ENCODE measurements at places on chromosomes 6 and 20. TPM values are rescaled to one million over a fixed set of nuclear protein-coding genes. Genes with fewer than 3 reads are reported as not detected.
A peak's percentile ranks its signal among the peaks of the same experiment; 100 is the strongest.

The ADGRB3 gene
- total RNA-seq: not detected

GRCh38 chr20:44034965-44035635 lies 120.4 kb downstream of the TOX2 start:
- DNase-seq: no peak

The MMP24 gene
- not detected for total RNA-seq

The PNLDC1 gene
- total RNA-seq: 0.35 TPM

DNA sequence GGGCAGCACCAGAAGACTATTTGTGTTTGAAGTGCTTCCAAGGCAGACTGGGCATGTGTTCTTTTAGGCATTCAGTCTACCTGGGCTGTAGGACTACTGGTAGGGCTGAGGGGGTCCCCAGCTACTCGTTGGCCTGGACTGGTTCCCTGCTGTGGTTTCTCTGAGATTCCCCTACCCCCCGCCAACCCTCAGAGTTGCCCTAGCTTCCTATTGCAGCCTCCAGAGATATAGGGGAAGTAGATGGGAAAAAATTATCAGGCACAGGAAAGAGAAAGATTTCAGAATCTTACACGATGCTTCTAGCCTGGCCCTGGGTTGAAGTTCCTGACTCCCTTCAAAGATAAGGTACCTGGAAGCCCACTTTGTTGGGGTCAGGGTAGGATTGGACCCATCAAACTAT lies 22.5 kb downstream of the BRPF3 start:
- DNase-seq: no peak

The KCNK5 gene
- total RNA-seq: 9.2 TPM

DNA sequence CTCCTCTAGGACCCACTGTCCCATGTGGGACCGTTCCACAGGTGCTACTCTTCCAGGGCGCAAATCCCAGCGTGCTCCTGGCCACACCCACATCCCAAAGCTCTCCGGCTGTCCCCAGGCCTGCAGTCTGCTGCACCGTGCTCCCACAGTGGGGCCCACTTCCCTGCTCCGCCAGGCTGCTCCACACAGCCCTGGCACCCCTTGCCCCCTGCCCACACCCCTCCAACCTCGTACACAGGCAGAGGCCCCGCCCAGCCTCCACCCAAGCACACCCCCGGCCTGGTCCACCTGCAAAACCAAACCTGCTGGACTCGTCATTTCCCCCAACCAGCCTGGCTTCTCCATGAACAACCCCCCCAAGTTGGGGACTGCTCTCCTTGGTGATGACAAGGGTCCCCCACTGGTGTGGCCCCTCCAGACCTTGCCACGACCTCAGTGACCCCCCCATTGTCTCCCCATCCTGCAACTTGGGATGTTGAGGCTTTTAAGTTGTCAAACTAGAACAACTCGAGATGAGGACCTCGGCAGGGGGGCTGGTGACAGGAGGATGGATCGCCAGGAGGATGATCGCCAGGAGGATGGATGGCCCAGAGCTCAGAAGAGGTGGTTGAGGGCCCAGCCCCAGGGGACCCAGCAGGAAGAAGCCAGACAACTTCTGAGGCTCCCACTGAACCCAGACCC lies 27.1 kb downstream of the YTHDF1 start:
- DNase-seq: no peak

DNA sequence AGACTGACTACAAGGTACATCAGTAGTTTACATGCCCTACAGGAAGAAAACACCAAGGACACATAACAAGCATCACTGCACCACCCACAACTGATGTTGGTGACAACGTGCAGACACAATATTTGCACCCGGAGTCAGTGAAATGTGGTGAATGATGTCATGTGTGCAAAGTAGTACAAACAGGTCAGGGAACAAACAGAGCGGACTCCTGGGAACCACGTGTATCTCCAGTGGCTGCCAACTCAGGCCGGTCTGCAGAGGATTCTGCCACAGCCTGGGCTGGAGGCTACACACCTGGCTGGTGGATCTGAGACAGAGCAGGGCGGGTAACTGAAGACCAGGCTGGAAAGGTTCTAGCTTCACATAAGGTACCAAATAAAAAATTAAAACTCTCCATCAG lies 28.2 kb upstream of the RPS6KA2 start:
- no peak for DNase-seq

DNA sequence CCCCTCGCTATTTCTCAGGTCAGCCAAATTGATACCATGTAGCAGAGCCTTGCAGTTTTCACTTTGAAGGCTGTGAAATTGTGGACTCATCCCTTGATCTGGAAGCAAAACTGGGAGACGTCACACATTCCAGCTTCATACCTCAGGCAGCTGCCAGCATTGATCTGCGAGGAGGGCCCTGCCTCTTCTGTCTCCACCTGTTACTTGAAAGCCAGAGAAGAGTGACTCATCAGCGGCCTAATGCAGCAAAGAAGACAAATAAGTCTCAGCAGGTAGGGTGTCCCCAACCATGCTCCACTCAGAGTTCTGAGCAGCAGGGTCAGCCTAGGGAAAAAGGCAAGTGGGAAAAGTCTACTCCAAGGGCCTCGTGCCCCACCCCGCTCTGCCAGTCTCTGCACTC lies 69.4 kb upstream of the BMP2 start:
- DNase-seq: no peak

DNA sequence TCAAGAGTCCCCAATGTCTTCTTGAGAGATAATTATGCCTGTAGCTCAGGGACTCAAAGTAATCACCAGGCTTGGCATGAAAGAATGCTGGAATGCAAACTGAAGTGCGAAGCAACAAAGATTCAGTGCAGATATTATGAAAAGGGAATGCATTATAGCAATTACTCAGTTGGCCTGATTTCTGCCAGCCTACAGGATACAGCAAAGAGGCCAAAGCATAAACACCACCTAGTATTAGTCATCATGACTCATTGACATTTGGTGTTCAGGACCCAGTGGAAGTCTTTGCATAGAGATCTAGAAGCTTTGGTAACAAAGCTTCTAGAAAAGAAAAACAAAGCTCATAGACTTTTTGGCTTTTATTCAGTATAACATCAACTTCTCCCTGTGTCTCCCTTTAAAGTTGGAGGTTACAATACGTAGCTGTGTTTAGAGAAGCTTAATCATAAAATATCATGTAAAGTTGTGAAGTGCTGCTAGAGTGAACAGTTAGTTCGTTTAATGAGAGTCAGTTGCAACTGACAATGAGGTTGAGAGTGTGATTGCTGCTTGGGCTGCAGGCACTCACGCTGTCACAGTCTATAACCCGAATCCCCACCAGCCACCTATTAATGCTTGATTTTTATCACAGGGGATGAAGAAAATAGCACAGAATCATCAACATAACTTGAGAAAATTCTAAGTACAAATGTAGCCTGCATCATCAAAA lies 932.7 kb downstream of the TFAP2A start:
- DNase-seq: no peak

The HTR1E gene
- not detected for total RNA-seq

- no peak for DNase-seq
These were observed 396.1 kb downstream of the PLCB1 start for GRCh38 chr20:8527998-8528723.

DNA sequence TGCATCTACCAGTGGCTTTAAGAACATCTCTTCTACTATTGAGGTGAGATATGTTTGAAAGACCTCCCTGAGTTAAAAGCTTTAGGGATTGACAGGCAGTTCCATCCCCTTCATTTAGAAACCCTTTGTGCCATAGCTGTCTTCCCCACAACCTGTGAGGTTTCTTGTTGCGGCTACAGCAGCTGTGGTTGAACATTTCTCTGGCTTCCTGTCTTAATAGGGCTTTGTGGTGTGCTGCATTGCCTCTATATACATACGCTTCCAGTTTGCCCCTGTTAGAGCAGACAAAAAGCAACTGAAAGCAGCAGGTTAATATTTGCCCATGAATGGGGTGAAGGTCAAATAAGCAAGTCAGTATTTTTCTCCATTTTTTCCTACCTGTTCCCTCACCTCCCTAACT lies 210.2 kb downstream of the TMEM200A start:
- DNase-seq: peak; percentile 86

The TRIM15 gene
- total RNA-seq: not detected

The RFX6 gene
- total RNA-seq: not detected

- DNase-seq: no peak
These were observed 117.1 kb downstream of the GRM4 start for GRCh38 chr6:34028691-34029360.

DNA sequence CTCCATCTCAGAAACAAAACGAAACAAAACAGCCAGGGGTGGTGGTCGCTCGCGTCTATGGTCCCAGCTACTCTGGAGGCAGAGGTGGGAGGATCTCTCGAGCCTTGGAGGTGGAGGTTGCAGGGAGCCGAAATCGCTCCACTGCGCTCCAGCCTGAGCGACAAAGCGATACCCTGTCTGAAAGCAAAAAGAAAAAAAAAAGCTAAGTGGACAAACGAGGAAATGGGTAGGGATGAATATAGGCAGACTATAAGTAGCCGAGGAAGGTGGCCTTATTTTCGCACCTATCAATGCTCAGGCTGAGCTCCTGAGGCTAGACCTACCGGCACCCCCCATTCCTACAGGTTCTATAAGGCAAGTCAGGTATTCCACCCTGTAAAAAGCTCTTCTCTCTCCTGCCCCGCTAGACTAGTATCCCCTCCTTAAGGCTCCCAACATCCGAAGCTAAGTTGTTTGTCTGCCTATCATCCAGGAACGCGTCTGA lies 650 bp upstream of the CASP8AP2 start:
- peak; percentile 41 for DNase-seq

GRCh38 chr20:12243327-12243726 lies 325.6 kb downstream of the BTBD3 start:
- no peak for DNase-seq

DNA sequence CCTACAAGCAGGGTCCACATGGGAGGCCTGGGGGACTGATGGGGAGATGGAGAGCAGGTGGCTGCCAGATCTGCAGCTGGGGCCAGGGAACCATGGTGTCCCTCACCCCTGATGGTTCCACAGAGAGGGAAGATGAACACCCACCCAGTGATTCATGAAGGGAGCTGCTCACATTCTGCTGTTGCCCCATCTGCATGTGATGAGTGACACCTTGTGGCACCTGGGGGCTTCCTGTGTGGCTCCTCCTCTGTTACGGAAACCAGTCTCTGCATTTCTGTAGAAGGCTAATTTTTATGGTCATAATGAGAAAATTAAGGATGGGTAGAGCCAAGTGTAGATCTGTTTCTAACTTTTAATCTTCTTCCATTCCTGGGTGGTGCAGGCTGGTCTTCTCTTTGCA lies 217.1 kb downstream of the SMOC2 start:
- DNase-seq: no peak

- no peak for DNase-seq
These were observed 18.7 kb downstream of the BTN3A1 start for GRCh38 chr6:26420688-26421171.

GRCh38 chr20:20181322-20181721 lies 129.0 kb downstream of the CFAP61 start:
- no peak for DNase-seq

DNA sequence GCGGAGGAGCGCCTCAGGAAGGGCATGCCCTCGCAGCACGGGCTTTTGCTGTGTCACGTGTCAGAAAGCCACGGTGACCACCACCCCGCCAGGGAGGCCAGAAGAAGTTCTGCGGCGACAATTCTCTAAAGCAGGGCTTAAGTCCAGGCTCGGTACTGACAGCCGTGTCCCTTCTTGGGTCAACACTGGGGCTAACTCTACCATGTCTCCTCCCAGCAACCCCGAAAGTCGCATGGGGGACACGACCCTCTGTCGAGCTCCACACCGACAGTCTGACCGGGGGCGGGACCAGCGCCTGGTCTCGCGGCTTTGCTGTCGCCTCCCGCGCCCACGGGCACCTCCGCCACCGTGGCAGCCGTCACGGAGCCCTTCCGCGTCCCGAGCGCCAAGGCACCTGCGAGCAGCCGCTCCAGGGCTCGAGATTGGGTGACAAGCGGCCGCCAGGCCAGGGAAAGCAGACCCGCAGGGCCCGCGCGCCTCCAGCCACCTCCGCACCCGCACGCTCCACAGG lies 534 bp downstream of the NANP start:
- DNase-seq: peak; percentile 47

DNA sequence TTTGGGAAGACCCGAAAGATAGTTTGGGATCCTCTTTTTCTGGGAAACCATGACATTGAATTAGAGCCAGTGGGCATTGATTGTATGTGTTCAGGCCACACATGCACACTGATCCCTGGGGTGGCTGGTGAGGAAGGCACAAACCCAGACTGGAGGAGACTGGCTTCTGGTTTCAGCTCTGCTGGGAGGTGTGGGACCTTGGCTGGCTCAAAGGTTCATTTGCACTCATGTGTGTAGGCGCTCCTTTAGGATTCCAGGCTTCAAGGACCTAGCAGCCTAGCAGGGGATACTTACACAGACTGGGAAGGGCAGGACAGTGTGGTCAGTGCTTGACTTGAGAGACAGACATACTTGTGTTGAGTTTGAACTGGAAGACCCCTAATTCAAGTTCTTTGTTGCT lies 7.2 kb downstream of the RIN2 start:
- DNase-seq: no peak

GRCh38 chr6:73169633-73170032 lies 55.7 kb downstream of the KHDC1L start:
- DNase-seq: no peak

The ATP6V1G2 gene
- 3.8 TPM for total RNA-seq

The TMEM181 gene
- total RNA-seq: 20.5 TPM

DNA sequence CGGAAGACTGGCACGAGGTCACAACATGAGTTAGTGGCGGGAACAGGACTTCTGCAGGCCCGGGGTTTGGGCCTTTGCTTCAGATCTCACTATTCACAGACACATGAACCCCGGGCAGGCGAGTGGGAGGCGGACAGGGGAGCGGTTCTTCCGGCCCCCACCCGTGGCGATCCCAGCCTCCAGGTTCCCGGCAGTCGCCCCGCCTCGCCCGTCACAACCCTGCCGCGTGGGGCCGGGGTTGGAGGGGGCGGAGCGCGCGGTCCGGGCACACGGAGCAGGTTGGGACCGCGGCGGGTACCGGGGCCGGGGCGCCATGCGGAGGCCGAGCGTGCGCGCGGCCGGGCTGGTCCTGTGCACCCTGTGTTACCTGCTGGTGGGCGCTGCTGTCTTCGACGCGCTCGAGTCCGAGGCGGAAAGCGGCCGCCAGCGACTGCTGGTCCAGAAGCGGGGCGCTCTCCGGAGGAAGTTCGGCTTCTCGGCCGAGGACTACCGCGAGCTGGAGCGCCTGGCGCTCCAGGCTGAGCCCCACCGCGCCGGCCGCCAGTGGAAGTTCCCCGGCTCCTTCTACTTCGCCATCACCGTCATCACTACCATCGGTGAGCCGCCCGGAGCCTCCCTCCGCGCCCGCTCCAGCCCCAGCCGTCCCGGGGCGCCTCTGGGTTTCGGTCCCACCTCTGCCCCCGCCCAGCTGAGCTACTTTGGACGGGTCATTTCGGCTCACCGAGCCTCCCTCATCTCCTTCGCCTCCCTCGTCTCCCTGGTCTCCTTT lies at the start of gene KCNK15:
KCNK15 (plus strand) TSS at position 268 of the 769 bp plus-strand sequence; CDS start at position 314, 46 bp downstream.
- peak; percentile 32 for DNase-seq

DNA sequence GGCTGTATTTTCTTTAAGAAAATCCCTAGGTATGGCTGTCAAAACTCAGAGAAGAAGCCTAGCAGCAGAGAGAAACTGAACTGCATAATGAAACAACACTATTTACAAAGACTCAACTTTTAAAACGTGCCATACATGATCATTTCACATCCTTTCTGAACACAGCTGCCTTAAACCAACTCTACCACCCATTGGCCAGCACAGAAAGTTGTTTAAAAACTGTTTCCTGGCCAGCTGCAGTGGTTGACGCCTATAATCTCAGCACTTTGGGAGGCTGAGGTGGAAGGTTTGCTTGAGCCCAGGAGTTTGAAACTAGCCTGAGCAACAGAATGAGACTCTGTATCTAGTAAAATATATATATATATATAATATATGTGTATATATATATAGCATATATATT lies 336.4 kb upstream of the SOX4 start:
- DNase-seq: no peak

Data from activated CD4-positive, alpha-beta memory T cell treated with anti-CD3 and anti-CD28 coated beads, Interleukin-2, amount 10 ng/mL, durations not matched to agents 7 days and 5 days (primary cell).